ENCODE measurements at places on chromosomes 11 and 22.

GRCh38 chr11:115222218-115222862, 281.9 kb downstream of the CADM1 start:
- no peak for DNase-seq

DNA sequence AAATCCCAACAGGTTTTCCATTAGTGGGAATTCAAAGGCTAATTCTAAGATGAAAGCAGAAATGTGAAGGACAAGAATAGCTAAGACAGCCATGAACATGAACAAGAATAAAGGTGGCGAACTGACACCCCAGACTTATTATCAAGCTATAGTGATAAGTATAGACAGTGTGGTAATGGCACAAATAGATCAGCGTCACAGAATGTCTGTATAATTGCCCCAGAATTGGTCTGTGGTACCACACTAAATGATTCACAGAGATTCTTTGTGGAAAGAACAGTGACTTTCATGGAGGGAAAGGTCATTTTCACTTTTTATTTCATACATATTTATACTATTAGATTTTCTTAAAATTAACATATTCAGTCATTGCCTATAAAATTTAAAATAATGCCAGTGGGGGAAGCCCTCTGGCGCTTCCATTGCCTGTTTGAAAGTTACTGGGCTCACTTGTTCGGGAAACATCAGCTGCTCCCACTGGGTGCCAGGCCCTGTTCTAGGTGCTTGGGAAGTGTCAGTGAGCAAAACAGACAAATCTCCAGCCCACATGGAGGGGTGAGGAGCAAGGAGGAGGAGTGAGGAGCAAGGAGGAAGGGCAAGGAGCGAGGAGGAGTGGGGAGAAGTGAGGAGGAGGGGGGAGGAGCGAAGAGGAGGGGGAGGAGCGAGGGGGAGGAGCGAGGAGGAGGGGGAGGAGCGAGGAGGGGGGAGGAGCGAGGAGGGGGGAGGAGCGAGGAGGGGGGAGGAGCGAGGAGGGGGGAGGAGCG, 11.3 kb upstream of the NLRP6 start:
- DNase-seq = no peak

- no peak for DNase-seq
These were observed 824.5 kb downstream of the TBC1D22A start for GRCh38 chr22:47586946-47587345.

GRCh38 chr22:45962756-45963324, 14.1 kb downstream of the WNT7B start:
- DNase-seq = no peak

DNA sequence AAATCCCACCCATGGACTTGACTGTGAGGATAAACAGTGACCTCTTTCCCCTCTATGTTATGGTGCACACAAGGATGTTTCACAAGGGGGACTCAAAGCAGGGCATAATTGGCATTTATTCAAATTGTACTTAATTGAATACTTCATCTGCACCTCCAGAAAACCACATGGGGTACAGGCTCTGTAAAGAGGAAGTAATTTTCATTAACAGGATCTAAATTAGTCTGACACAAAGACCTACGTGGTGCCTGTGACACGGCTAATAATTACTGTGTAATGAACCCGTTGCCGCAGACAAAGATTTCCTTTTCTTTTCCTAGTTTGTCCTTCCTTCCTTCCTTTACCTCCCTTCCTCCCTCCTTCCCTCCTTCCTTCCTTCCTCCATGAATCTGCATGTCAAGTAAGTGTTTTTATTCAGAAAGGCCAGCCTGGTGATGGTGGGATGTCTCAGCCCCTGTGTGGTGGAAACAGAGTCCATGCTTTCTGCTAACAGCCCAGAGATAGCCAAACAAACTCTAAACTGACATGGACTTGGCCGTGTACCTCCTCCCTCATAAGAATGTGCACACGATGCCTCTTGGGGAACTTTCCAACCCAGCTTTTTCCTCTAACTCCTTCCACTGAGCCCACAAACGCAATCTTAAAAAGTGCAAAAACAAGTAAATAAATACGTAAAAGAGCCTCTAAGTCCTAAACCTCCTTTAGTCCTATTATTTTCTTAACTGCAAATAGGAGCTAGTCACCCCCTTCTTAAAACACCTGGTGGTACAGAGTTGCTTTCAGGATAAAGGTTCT, 118.8 kb downstream of the INSC start:
- DNase-seq = no peak

- no peak for DNase-seq
These were observed 8.0 kb downstream of the RNF121 start for GRCh38 chr11:71936825-71937224.

DNA sequence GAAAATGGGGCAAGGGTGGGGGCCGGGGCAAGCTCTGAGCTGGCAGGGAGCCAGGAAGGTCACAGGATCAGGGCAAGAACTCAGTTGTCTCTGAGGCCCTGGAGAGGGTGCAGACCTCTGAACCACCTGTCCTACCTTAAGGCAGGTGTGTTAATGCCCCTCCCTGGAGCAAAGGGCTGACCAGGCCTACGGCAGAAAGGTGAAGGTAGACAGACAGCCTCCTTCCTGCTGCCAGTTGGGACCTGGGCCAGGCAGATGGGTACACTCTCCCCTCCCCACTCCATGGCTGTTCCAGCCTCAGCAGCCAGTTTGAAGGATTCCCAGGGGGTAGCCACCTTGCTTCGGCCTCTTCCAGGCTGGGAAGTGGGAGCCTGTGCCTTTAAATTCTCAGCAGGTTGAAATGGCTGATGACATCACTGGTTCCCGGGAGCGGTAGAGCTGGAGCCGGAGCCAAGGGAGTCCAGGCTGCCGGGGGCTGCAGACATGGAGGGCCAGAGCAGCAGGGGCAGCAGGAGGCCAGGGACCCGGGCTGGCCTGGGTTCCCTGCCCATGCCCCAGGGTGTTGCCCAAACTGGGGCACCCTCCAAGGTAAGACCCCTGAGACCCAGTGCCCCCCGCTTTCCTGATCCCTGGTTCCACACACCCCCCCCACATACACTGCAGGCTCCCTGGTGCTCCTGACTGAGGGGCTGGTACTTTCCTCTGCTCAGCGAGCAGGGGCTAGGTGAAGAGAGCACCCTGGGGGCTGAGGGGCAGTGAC, at the start of gene INPP5J:
Gene INPP5J, plus strand, starts transcription at position 435 of the 760 bp plus-strand sequence. Its CDS starts 49 bp downstream, at position 484.
- peak; percentile 73 for DNase-seq

DNA sequence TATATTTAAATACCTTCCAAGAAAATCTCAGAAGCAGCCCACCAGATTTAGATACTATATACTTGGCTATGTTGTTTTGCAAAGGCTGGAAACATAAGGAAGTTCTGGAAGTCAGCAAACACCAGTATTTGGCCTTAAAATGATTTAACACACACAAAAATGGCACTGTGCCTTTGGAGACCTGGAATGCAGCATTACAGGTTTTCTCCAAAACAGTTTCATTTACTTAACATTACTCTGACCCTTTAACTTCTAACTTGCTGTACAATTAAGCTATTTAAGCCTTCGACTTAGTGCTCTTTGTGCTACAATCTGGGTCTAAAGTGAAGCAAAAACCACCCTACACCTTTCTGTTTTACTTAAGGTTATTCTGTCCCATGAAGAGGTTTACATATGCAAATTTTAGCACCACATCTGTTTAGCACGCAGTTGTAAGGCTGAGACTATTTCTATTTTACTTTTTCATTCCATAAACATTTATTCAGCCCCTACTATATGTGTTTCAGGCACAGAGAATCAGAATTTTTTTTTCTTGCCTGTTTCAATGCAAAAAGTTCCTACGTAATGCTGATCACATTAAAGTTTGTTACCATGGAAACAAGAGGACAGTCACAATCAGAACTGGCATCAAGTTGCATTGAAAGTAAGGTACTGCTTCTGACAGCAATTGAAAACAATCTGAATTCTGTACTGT, 70.3 kb downstream of the MAML2 start:
- no peak for DNase-seq

DNA sequence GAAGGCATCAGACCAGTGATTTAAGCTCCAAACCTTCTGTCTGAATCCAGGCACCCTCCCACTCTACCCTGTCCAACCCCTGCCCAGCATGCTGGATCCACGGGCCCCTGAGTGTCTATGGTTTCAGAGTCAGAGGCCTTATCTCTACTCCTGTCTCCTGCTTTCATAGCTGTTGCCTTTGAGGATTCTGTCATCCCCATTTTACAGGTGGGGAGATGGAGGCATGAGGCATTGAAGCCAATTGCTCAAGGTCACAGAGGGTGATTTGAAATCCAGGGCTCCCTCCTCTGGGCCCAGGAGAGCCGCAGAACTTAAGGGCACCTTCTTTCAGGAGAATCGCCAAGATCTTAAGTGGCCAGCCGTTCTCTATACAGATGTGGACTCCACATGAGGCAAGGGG, 3.1 kb downstream of the KCNJ4 start:
- DNase-seq = no peak

- DNase-seq = peak; percentile 89
These were observed 10.0 kb upstream of the MFRP start for GRCh38 chr11:119356349-119357031.

DNA sequence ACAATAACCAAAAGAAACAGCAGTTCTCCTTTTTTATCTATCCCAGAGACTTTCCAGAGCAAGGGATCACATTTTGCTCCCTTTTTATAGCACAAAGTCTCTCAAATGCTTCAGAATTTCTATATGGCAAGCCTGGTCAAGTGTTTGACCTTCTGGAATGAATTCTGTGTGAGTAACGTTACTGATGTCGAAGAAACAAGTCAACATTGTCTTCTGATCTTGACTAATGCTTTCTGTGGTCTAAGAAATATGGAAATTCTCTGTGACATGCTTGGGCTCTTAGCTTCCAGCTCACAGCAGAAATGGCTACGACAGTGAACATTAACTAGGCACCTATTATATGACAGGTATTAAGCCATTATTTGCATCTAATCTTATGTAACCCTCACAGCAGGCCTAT, 411.7 kb downstream of the CADM1 start:
- no peak for DNase-seq

DNA sequence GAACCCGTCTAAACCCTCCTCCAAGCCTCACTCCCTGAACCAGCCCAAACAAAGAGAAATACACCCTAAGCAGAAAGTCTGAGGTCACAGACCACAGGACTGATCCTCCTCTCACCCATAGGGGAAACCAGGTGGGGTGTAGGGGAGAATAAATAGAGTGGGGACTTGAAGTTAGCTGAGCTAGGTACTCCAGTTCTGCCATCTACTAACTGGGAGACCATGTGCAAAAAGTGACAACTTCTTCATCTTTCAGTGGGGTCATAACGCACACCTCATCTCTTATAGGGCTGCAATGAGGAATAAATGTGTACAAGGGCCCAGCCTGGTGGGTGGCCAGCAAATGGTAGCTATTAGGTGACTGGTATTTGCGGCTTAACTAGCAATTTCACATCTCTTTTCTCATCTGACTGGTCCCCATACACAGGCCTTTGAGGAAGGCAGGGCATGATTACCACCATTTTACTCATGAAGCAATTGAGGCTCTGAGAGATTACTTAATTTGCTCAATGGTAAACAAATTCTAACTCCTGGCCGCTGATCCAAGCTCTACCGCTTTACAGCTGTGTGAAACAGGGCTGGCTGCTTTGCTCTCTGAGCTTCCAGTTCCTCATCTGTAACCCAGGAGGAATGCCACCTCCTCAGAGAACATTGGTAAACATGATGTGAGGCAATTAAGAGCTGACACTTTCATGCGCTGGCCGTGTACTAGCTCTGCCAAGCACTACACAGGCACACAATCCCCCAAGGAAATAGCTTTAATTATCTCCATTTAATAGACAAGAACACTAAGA, 16.6 kb downstream of the TBC1D10A start:
- DNase-seq = no peak

DNA sequence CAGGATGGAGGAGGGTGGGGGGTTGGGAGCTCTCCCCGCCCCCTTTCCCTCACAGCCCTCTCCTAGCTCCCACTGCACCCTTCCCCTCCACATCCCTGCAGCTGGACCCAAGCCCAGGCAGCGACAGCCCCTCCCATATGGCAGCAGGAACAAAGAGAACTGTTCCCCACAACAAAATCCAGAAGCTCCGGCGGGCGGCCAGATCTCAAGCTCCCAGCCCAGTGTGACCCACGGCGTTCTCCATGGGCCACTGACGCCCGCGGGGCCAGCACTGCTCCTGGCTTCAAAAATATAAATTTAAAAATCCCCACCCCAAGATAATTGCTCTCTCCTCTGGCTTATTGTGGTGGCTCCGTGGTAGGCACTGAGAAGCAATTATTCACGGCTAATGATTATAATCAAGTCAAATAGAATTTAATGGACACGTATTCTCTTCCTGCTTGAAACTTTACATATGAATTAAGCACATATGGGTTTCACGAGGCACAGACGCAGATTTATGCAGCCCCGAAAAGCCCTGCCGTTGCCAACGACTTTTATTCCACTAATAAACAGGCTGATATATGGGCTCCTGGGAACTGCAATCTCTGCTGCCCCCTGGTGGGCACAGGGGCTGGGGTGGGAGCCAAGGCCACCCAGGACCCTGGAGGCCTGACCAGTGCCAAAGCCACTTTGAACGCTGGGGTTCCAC, 17.5 kb downstream of the MACROD1 start:
- peak; percentile 66 for DNase-seq

- no peak for DNase-seq
These were observed 785.6 kb downstream of the TBC1D22A start for GRCh38 chr22:47547881-47548650.

- no peak for DNase-seq
These were observed 43.7 kb downstream of the KREMEN1 start for GRCh38 chr22:29116397-29117123.

- no peak for DNase-seq
These were observed 98.0 kb downstream of the PIWIL4 start for GRCh38 chr11:94665116-94665659.

DNA sequence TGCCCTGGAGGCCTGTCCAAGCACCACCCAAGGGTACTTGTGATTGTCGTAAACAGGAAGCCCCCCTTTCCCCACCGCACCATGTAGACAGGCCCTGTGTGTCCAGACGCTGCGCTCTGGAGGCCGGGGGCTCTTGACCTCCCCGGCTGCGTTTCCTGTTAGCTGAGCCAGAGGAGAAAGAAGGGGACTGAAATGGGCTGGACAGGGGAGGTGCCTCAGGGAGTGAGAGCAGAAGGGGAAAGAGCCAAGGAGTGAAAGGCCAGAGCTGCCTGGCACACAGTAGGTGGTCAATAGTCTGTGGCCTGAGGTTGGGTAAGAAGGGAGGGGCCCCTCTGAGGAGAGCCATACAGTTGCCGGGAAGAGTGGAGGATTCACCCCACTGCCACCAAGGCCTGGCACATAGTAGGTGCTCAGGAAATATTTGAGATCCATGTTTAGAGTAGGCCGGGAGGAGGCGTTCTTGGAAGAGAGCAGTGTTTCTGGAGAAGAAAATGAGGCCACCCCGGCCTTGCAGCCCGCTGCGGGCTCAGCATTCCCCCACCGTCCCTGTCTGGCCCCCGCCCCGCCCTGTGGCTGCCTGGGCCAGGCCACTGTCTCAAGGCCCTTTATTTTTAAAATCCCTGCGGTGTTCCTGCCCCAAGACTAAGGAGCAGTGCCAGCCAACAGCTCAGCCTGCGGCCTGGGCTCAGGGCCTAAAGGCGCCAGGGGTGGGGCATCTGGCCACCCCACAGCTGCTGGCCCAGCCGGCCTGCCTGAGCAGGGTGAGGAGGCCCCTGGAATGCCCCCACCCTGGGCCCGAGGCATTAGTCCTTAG, 13.6 kb upstream of the CDC42EP1 start:
- DNase-seq = peak; percentile 49

GRCh38 chr11:76598426-76598839, 72.1 kb downstream of the LRRC32 start:
- DNase-seq = no peak

- DNase-seq = no peak
These were observed 38.0 kb downstream of the TMEM123 start for GRCh38 chr11:102414559-102414958.

Measured in H54 (cell line).